ENCODE measurements at places on chromosomes 1 and 21. TPM values are rescaled to one million over a fixed set of nuclear protein-coding genes. Genes with fewer than 3 reads are reported as not detected.

DNA sequence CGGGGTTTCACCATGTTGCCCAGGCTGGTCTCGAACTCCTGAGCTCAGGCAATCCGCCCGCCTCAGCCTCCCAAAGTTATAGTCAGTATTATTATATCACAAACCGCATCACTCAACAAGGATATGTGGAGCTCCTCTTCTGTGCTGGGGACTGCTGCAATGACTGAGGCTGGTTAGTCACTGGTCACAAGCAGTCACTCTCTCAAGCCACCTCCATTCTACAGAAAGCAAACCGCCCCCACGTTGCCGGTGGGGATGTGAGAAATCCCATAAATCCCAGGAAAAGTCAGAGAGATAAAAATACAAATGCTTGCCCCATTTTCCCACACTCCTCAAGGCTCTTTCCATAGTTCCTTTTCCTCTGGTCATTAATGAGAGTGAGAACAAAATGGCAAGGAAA, 155.7 kb downstream of the ADSS2 start:
- DNase-seq, result no peak

DNA sequence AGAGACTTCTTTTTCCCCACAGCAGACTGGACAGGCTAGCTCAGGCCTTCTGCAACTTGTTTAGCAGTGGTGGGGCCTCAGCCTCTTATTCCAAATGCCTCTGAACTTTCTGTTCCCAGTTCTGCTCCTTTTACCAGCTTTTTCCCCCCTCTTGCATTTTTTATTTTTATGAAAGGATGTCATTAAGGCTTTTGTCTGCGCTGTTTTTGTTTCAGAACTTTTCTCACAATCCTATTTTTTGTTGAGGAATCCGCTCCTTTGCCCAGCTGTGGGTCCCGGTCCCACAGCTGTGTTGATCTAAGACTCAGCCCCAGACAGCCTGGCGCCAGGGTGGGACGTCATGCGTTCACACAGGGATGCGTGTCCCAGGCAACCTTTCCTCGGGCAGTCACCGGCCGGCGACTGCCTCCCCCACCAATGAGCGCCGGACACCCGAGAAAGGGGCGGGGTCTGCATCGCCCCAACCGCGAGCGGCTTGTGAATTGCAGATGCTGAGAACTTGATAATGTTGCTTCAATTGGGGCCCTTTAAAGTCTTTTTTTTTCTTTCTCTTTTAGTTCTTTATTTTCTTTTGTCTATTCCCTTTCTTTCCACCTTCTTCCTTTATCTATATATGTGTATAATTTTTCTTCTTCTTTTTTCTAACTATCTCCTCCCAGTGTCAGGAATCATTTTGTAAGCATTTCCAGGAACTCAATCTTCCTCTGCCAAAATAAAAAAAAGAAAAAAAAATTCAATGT, 3.0 kb upstream of the ID3 start:
- peak; percentile 38 for DNase-seq

GRCh38 chr1:172344444-172344843, 76.0 kb upstream of the C1orf105 start:
- DNase-seq, result no peak

GRCh38 chr1:53324728-53325297, 3.1 kb downstream of the LRP8 start:
- DNase-seq, result no peak

DNA sequence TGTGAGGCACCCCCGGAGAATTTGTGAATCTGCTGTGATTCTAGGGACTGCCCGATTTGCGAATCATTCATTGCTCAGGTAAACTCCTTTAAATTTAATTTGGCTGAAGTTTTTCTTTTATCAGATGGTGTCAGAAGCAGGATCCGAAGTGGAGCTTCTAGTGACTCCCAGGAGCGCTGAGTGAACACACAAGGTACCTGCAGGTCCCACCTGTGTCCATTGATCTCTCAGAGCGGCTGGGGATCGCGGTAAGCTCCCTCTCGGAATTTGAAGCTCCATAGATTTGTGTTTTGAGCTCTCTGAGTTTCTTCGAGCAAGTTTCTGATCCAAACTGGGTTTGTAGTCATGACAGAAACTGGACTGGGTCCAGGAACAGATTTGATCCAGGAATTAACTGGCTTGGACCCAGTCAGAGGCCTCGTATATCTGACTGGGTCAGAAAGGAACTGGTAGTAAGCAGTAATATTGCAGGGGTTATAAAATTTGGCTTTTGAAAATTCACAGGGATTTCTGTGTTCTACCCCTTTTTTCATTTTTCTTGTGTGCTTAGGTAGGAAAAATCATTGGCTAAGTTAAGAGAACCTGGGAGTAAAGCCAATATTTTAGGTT, 56.2 kb upstream of the EDEM3 start:
- DNase-seq, result no peak

DNA sequence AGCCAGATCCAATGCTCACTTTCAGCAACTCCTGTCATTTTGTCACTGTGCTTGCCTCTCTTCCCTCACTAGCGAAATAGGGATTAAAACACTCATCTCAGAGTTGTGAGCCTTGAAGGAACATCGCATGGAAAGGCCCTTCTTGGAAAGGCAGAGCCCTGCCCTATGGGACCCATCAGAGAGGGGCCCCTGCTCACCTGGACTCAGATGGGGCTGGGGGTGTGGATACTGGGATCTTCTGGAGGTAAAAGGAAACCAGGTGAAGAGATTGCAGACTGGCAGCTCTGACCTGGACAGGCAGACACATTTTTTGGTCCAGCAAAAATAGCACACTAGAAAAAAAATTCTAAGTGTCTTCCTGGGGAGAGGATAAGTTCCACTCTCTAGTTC, 54.2 kb upstream of the EPS8L3 start:
- no peak for DNase-seq

The ZYG11A gene
- 0.64 TPM for total RNA-seq

The ADAM30 gene
- total RNA-seq, result not detected

Data from cerebellum (tissue), 4 donors.